ENCODE measurements at places on chromosomes 7 and 10. TPM values are rescaled to one million over a fixed set of nuclear protein-coding genes. Genes with fewer than 3 reads are reported as not detected.

The CELF2 gene
- 13.6 TPM for polyA plus RNA-seq

The WDR86 gene
- 1.9 TPM for polyA plus RNA-seq

The JCAD gene
- 11.3 TPM for polyA plus RNA-seq

The PON1 gene
- 2.3 TPM for polyA plus RNA-seq

The SEPHS1 gene
- 19.5 TPM for polyA plus RNA-seq

The TMEM270 gene
- polyA plus RNA-seq: 0.20 TPM
